ENCODE measurements at places on chromosomes 3 and 15.

- DNase-seq, result no peak
These were observed 682 bp downstream of the CLDND1 start for GRCh38 chr3:98521897-98522543.

DNA sequence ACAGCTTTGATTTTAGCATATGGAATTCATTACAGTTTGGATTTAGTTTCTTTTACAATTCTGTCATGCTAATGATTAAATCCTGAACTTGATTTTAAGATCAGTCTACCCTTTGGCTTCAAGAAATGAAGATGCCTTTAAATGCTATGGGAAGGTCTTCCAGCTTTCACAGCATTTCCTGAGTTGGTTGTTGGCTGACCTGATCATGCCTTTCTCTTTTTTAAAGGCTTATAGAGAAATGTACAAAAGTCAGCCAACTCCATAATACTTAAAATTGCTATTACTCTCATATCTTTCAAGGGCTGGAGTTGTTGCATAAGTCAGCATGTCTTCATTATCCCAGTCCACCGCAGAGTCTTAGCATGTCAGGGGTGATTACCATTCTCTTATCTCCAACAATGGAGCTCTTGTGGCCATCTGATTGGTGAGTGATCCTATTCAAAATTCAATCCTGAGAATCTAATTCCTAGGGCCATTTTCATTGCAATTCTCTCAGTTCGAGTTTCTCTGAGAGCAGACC is 123.8 kb downstream of the GMNC start:
- no peak for DNase-seq

GRCh38 chr15:89399238-89400115 is 64.9 kb upstream of the POLG start:
- no peak for DNase-seq

- no peak for DNase-seq
These were observed 23.8 kb downstream of the VPS39 start for GRCh38 chr15:42184296-42184695.

DNA sequence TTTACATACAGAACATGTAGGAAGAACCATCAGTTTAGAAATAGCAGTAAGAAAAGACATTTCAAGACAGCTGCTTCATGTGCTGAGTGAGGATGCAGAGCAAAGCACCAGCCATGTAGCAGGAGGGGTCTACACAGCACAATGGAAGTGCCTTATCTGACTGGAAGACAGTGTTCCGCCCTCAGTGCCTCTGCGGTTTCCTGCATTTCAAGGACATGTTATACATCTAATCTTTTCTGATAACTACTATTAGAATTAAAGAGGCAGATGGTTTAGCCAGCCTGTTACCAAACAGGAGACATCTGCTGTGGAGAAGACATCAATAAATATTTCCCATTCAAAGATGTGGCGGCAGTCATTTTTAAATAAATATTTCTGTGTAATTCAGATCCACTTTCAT is 10.6 kb downstream of the LSG1 start:
- DNase-seq, result no peak

DNA sequence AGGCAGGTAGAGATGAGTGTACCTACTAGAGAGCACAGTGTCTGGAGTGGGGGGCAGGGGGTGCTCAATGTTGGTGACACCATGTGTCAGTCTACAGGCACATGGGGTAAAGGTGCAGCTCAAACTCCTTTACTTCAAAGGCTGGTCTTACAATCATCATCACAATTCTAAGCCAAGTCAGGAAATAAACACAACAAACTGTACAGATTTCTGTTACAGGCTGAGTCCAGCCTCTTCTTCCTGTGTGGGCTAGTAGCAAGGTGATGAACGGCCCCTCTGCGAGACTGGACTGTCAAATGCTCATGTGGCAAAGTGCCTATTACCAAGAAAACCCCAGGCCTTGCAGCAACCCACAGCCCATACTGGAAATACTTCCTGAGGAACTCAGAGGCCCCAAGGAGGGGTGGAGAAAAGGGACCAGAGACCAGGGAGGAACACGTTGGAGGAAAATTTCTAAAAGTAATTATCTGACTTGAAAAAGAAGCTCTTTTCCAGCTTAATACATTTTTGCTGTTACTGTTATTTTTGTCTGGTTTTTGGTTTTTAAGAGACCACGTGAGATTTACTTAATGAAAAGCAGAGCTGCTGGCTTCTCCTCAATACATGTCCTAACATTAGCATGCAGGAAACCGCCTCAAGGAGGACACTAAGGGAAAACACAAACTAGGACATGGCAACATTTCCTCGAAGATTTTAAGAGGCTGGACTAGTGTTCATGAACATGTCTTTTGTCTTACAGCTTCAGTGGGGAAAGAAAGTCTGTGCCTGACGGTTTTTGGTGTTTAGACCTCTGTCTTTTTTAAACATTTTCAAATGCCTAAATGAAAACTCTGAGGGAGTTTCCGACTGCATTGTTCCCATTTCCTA is 29.5 kb downstream of the TBC1D2B start:
- no peak for DNase-seq

GRCh38 chr15:33005582-33005981 is 188.9 kb downstream of the FMN1 start:
- no peak for DNase-seq
